Activated T-helper 2 cell treated with anti-CD3 and anti-CD28 coated beads, Interferon-gamma antibody, Interleukin-2, Interleukin-4, amounts not matched to agents 10 μg/mL and 5 μg/mL and 100 μg/mL, durations not matched to agents 14 hours and 24 hours and 36 hours (primary cell): ENCODE measurements at places on chromosomes 6 and 20.

DNA sequence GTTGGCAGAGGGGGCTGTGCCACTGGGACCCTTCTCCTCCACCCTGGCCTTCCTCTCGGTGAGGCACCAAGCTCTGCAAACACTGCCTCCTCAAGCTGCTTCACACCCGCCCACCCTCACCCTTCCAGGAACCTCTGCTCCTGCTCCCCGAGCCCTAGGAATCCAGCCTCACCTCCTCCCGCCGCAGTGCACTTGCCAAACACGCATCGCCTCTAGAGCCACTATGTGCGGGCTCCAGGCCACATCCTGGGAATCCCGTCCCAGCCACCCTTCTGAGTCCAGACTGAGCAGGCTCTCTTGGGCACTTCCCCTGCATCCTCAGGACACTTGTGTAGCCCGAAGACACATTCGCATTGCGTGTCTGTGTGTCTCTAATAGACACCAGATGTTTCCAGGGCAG, 18.5 kb downstream of the PSMG4 start:
- no peak for DNase-seq

DNA sequence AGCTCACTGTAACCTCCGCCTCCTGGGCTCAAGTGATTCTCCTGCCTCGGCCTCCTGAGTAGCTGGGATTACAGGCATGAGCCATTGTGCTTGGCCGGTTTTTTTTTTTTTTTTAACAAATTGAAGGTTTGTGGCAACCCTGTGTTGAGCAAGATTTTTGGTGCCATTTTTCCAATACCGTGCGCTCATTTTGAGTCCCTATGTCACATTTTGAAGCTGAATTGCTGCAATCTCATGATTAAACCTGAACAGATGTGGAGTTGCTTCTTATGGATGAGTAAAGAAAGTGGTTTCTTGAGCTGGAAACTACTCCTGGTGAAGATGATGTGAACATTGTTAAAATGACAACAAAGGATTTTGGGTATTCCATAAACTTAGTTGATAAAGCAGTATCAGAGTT, 16.6 kb downstream of the SASH1 start:
- no peak for DNase-seq

DNA sequence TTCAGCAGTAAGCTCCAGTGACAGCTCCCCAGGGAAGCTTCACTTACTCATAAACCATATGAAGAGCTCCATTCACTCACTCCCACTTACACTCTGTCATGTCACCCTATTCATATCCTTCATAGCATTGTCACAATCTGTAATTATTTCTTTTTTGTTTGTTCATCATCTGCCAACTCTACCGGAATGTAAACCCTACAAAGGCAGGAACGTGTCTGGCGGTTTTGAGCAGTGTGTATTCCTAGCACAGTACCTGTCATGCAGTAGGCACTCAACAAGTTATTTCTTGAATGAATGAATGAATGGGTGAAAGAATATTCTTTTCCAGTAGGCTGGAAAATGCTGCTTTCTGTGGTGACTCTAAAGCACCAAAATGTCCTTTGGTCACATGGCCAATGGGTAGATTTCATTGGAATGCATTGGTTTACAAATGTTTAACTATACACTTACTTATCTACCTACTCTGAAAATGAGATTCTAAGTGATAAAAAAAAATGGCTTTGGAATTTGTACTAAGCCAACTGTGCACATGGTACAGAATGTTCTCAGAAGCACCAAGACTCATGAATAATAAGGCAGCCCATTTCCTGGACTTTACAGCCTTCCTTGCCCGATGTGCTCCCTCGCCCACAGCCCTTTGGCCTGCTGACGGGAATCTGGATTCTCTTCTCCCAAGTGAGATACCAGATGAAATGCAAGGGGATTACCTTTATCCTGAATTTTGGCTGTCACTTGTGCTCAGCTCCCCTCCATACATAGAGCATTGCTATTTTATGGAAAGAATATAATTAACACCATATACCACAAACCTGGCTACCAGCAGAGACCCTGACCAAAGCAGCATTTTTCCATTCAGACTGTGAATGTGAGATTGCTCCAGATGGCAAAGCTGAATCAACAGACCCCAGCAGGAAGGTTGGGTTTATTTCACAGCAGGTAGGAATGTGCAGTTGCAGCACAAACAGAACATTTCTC, 273.3 kb downstream of the ALDH8A1 start:
- DNase-seq: no peak

GRCh38 chr6:1311400-1312202, at the start of gene FOXQ1:
Gene FOXQ1 (plus strand): TSS chr6:1312098. CDS start chr6:1312705, 607 bp downstream.
- no peak for DNase-seq

DNA sequence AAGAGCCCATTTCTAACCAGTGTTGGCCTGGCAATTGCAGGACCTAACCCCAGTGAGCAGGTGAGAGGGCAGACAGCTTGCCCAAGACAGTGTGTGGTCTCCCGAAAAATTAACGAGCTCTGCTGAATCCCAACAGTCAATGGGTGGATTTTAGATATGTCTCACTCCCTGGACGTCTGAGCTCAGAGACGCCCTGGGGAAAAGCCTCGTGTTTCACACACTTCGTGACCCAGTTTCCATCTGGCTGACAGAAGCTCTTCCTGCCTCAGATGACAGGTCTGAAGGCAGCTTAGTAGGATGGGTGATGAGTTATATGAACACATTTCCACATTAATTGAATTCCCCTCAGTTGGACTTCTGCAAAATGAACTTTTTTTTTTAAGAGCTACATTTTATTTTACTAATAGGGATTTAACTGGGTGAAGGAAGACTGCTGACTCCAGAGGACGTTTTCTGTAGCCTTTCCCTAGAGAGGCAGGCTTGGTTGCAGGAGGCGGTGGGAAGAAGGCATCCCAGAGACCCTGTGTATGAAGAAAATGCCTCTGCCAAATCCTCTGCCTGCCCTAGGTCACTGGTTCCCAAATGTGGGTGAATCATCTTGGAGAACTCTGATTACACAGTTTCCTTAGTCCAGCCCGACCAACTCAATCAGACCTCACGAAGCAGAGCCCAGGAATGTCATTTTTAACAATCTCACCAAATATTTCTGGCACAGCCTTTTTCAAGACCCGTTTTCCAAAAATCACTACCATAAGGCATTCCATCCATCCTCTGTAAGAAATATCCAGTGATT, 71.7 kb upstream of the LY86 start:
- no peak for DNase-seq

DNA sequence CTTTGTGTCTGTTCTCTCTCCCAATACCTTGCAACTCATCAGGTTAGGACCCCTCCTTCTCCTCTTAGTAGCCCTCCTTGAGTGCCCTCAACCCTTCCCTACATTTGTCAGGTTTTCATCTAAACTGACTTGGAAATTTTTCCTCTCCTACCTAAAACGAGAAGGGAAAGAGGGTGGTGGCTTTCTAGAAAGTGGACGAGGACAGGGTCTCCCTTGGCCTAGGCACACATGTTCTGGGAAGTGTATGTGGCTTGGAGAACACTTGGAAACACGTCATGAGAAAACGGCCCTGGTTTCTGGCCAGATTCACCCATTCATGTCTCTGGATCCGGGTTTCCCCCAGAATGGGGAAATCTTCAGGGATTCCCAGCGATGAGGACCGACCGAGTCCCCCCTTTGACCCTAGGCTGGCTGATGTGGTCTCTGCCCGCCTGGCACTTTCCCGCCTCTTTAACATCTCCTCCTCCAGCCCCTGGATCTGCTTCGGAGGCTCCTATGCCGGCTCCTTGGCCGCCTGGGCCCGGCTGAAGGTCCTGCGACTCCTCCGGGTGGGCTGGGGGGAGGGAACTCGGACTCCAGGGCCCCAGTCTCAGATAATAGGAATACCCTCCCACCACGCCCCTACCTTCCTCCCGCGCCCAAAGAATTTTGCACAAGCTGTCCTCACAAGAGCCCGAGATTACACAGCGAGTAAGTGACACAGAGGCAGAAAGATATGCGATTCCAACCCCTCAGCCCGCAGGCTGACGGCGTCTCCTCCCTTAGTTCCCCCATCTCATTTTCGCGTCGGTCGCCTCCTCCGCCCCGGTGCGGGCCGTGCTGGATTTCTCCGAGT, 3.0 kb downstream of the PRSS16 start:
- no peak for DNase-seq

GRCh38 chr20:1906361-1907051, 11.3 kb downstream of the SIRPA start:
- DNase-seq: no peak

- DNase-seq: peak; percentile 66
Measured at GRCh38 chr6:134247231-134247833, 70.6 kb downstream of the SGK1 start.

- DNase-seq: no peak
Measured at GRCh38 chr6:131843768-131844167, 35.9 kb downstream of the ENPP1 start.

DNA sequence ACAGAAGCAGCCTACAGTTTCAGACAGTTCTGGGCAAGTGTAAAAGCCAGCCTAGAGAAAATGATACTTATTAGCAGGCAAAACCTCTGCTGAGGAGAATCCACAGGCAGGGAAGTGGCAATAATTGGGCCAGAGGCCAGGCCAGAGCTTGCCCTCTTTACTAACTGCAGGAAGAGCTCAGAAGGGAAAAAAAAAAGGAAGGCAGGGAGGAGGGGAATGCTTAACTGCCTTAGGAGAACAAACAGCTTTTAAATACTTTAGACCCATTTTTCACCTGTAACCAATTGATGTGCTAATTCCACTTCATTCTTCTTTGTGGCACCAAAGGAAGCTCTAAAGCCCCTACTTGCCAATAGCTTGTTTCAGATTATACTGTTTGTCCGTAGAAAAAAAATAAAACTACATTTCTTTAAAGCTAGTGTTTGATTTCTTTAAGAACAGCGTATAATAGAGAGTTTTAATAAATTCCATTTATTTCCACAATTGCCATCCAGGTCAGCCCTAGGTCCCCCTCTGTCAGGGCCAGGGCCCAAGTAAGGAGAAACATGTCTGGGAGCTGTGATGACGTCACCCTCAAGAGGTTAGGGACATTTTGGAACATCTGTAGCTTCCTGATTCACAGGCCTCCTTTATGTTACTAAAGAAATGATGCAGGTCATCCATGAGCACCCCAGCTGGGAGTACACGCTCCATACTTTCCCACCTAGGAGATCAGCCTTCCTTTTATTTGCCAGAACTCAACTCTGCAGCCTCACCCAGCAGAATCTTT, 384.3 kb downstream of the CDC5L start:
- no peak for DNase-seq

DNA sequence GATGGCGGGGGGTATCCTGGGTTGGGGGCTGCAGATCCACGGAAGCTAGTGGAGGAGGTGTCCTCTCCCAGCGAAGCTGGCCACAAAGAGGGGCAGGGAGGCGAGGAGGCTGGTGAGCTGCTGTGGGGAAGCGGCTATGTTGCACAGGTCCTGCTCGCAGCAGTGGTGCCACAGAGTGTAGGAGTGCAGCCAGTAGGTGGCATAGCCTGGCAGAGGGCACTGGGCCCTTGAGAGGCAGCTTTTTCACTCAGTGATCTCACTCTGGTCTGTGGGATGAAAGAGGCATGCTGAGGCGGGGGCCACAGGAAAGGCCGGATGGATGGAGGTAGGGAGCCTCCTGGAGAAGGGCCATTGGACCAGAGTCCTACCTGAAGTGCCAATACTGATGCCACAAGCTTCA, 2.9 kb upstream of the LY6G6D start:
- DNase-seq: no peak

DNA sequence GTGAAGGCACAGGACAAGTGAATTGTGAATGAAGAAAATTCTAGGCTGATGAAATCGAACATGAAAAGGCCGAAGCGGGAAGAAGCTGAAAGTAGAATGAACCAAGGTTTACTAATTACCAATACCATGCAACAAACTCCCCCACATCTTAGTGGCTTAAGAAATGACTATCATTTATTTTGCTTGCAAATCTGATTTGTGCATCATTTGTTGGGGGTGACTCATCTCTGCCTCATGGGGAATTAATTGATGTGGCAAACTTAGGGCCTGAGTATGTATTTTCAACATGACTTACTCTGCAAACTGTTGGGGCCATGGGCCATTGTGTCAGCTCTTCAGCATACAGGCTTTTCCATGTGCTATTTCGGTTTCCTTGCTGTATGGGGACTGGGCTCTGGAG, 26.8 kb downstream of the PPP1R14C start:
- DNase-seq: no peak

DNA sequence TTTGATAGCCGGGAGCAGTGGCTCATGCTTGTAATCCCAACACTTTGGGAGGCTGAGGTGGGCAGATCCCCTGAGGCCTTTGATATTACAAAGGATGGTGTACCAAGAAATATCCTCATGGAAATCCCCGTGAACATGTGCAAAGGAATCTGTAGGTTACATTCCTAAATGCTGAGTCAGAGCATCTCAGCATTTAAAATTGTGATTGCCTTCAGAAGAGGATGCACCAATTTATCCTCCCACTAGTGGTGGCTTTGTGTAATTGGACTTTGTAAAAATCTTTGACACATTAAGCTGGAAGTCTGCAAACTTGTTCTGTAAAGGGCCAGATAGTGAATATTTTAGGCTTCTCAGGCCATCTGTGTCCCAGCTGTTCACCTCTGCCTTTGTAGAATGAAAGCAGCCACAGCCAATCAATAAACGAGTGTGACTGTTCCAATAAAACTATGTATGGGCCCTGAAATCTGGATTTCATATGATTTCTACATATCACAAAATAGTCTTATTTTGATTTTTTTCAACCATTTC, 11.8 kb downstream of the TMEM14B start:
- DNase-seq: no peak

DNA sequence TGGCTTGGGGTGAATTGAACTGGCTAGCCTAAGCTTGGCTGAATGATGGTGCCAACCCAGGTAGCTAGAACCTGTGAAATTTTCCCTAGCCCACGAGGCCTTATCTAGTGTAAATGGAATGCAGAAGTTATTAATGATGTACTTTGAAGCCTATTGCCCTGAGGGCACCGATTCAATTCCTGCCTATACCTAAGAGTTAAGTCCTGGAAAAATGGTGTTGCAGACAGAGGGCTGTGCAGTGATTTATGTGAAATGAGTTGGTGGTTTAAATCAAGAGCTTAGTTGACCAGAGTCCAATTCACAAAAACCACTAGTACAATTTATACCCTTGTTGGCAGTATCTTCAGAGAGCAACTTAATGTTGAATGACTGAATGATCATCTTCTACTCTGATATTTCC, 373.8 kb upstream of the JAG1 start:
- no peak for DNase-seq

GRCh38 chr20:32589256-32589655, 4.1 kb upstream of the NOL4L start:
- no peak for DNase-seq

- DNase-seq: no peak
Measured at GRCh38 chr6:4581468-4582385, 194.5 kb upstream of the CDYL start.

GRCh38 chr6:9999796-10000195, 415.1 kb downstream of the TFAP2A start:
- DNase-seq: no peak

DNA sequence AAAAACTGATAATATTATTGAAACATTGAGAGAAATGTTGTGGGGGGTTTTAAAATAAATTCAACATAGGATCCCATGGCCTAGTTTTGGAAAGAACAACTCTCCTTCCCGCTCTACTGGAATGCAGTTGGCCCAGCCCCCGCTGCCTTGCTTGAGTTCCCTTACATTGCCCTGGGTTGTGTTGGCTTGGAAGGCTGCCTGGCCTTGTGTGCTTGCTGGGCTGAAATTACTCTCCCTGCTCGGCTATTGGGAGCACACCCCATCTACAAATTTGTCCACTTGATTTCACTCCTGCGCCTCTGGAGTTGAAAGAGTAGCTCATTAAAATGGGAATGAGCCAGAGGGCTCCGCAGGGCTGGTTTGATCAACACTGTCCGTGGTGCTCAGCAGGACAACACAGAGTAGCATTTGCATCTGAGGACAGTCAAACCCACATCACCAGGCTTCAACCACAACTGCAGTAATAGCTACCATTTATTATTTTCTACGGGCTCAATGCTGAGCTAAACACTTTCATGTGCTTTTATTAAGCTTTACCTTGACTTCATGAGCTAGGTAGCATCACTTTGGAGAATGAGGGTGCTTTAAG, 35.2 kb downstream of the DOK5 start:
- DNase-seq: no peak
